ENCODE measurements at places on chromosomes 11 and 22.

DNA sequence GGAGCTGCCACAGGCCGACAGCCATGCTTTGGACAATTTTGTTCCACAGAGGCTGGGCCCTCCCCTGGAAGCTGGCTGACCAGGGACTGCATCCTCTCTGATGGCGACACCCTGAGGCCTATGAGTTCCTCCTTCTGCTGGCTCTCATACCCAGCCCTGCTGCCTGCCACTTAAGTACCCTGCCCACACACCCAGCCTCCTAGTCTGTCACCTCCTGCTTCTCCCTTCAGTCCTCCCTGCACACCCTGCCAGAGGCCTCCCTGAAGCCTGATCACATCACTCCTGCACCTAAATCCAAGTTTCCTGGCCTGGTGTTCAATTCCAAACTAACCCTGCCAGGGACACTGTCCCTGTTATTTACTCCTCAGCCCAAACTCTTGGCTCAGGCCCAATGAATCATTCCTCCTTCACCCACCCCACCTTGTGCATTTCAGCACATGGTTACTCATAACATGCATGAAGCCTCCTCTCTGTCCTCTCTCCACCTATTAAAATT is 136.7 kb upstream of the NECTIN1 start:
- peak; percentile 22 for DNase-seq

- peak; percentile 28 for DNase-seq
Measured at GRCh38 chr11:46238078-46238966, 39.1 kb upstream of the CREB3L1 start.

- DNase-seq = no peak
Measured at GRCh38 chr11:103871923-103872551, 164.4 kb upstream of the DDI1 start.

- DNase-seq = no peak
Measured at GRCh38 chr22:36136475-36136874, 24.1 kb downstream of the APOL3 start.

- no peak for DNase-seq
Measured at GRCh38 chr11:6402061-6402470, 11.8 kb downstream of the SMPD1 start.

GRCh38 chr11:2107521-2107920 is 31.7 kb downstream of the IGF2 start:
- DNase-seq = no peak

GRCh38 chr22:29028468-29028867 is 33.2 kb downstream of the C22orf31 start:
- DNase-seq = no peak

GRCh38 chr11:123546515-123546914 is 107.9 kb downstream of the SCN3B start:
- no peak for DNase-seq

DNA sequence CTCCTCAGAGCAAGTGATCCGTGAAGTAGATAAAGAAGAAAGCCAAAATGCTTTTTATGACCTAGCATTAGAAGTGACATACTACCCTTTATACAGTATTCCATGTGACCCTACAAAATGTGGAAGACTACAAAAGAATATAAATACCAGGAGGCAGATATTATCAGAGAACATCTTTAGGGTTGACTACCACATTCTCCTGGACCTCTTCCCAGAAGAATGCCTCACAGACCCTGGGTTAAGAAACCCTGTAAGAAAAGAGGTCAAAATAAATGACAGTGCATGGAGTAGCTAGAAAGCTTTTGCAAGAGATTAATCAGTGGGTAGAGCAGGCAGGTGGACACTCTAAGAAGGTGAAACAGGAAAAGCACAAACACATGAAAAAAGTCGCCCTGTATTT is 69.2 kb downstream of the FANCF start:
- no peak for DNase-seq

- DNase-seq = no peak
Measured at GRCh38 chr11:2828585-2829330, 56.8 kb downstream of the CDKN1C start.

- DNase-seq = no peak
Measured at GRCh38 chr11:46492532-46492931, 101.0 kb upstream of the CHRM4 start.

DNA sequence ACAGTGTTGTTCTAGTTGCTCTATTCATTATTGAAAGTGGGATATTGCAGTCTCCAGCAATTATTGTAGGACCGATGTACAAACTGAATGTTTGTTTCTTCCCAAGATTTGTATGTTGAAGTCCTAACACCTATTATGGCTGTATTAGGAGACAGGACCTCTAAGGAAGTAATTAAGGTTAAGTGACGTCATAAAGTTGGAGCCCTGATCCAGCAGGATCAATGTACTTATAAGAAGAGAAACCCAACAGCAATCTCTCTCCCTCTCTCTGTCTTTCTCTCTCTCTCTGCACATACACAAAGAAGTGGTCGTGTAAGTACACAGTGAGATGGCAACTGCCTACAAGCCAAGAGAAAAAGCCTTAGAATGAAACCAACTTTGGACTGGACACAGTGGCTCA is 16.1 kb upstream of the SLC35C1 start:
- DNase-seq = no peak

- DNase-seq = no peak
Measured at GRCh38 chr22:49535527-49536125, 292.0 kb downstream of the BRD1 start.

DNA sequence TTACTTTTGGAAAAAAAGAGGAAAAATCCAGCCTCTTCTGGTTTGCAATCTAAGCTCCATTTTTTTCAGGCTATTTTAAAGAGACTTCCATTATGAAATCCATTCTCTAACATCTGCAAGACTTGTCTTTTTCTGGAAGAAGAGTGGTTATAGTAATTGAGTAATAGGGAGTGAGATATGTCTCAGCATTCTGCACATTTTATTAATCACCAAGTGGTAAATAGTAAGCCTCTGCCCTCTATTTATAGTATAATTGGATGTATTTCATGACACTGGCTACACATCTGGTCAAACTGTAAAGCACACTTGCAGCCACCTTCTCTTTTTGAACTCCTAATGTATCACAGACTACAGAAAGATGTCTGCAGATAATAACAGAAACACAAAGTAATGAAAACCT is 391.1 kb downstream of the ETS1 start:
- DNase-seq = no peak

- DNase-seq = no peak
Measured at GRCh38 chr22:40997520-40997919, 46.3 kb downstream of the RBX1 start.

DNA sequence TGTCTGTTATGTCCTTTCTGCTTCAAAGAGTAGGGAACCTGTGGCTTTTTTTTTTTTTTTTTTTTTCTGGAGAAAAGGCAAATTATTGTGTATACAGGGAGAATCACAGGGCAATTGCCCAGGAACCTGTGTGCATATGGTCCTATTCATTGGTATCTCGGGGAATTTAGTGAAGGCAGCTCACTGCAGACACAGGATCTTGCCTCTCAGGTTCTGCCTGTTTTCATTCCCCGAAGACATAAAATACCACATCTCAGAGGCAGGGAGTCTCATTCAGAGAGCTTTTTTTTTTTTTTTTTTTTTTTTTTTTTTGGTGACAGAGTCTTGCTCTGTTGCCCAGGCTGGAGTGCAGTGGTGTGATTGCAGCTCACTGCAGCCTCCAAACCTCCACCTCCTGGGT is 88.3 kb downstream of the OSBP2 start:
- DNase-seq = no peak

- DNase-seq = no peak
Measured at GRCh38 chr11:60984636-60985035, 13.2 kb downstream of the CD6 start.

- DNase-seq = peak; percentile 65
Measured at GRCh38 chr11:88484873-88485621, 147.5 kb upstream of the CTSC start.

Measured in HT-29 (cell line).